NCI-H446 treated with DMSO at 0.1 percent for 48 hours (cell line): ENCODE measurements at places on chromosomes 11 and 22.
A peak's percentile ranks its signal among the peaks of the same experiment; 100 is the strongest.

- peak; percentile 27 for DNase-seq
Observed at GRCh38 chr11:74775762-74776161, 27.1 kb downstream of the RNF169 start.

DNA sequence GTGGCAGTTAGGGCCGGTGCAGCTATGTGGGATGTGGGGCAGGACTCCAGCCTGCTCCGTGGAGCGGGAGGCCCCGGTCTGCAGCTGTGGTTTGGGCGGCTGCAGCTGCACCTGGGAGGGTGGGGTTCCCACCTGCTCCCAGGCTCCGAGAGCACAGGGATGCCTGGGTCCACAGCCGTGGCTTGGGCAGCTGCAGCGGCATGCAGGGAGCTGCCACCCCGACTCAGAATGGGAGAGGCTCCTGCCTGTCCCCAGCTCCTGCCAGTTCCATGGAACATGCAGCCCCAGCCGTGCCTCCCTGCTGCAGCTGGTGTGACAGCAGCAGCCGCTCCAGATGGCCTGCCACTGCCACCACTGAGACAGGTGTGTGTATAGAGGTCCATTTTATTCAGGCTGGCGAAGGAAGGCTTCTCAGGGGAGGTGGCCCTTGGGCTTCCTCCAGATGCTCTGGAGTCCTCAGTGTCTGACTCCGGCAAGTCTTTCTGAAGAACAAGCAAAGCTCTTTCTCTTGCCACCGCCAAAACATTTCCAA is 21.8 kb upstream of the UPK3A start:
- DNase-seq: no peak

- DNase-seq: peak; percentile 11
Observed at GRCh38 chr11:12757416-12757815, 83.2 kb downstream of the TEAD1 start.

DNA sequence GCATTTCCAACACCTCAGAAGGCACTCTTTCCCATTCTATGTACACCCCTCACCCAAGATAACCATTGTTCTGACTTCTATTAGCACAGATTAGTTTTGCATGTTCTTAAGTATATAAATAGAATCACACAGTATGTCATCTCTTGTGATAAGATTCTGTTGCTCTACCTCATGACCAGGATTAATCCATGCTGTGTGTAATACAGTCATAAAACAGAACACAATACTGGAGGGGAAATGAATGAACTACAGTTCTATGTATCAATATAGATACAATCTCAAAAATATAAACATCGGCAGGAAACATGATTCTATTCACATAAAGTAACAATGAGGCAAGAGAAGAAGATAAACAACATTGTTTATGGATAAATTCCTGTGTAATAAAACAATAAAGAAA is 151.5 kb downstream of the ATG16L2 start:
- DNase-seq: no peak

DNA sequence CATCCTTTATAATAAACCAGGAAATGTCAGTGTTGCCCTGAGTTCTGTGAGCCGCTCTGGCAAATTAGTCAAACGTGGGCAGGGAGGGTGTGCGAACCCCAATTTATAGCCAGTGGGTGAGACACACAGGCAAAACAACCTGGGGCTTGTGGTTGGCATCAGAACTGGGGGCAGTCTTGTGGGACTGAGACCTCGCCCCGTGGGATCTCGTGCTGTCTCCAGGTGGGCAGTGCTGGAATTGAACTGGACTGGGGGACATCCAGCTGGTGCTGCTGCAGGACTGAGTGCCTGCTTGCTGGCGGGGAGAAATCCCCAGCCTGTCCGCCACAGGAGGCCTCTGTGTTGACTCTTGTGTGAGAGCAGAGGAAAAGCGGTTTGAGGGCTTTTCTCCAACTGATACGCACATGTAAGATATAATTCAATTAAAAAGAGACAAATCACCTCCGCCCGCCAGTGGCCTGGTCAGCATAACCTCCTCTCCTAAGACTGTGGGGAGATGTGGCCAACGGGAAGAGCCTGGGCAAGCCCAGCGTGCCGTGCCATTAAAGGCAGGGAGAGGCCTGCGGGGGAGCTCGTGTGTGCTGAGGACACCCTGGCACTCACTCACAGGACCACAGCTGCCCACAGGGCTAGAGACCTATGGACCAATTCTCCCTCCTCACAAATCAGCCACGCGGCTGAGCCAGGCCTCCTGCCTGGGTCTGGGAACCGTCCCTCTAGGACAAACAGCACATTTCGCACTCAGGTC is 18.4 kb downstream of the SULT4A1 start:
- no peak for DNase-seq

DNA sequence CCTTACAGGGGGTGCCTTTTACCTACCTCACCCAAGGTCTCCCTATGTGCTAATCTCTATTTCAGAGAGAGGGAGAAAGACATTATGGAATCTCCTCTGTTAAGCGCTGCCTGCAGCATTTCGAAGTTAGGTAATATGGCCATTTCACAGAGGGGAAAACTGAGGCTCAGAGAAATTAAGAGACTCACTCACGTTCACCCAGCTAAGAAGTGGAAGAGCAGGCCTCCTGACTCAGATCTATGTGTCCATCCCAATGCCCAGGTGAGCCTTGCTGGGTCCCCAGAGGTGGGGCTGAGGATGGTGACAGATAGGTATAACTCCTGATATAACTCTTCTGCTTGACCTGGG is 147.0 kb downstream of the FBXO7 start:
- no peak for DNase-seq

- DNase-seq: no peak
Observed at GRCh38 chr11:85965202-85965601, 103.7 kb downstream of the PICALM start.

DNA sequence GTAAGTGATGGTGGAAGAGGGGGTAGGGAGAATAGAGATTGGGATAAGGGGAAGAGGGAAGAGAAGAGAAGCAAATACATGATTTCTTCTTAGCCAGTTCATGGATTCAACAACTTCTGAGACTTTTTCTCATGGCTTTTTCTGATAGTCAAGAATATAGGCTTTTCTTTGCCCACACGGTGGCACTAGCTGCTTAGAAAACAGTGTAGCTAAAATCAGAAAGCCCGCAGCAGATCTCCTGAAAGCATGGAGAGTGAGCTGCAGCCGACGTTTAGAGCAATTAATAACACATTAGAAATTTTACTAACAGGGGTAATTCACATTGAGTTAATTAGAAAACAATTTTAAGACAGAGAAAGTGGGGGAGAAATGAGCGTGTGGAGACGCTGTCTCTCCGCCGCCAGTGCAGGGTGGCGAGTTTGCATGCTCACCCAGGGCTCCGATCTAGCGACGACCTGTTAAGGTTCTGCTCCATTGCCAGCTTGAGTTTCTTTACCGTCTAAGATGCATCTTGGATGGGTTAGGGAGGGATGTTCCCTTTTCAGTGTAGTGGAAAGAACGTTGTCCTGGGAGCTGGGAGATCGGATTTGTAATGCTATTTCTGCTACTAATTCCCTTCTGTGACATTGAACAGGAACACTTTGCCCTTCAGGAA is 3.3 kb upstream of the RAG1 start:
- DNase-seq: peak; percentile 11

DNA sequence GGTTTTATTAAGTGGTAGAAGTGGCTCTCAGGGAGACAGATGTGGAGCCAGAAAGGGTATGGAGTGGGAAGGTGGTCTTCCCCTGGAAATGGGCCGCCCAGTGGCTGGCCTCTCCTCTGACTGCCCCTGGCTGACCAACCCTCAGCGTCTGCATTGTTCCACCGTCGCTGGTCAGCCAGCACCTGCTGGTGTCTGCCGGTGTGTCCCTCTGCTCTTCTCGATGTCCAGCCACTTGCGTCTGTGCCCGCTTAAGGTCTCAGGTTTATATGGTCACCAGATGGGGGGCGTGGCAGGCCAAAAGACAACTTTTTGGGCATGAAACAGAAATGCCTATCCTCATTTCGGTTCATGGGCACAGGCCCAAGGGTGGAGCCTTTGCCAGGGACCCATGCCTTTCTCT is 1221.5 kb downstream of the JRKL start:
- no peak for DNase-seq

GRCh38 chr22:26888887-26889286 is 231.5 kb downstream of the MIAT start:
- DNase-seq: no peak

- no peak for DNase-seq
Observed at GRCh38 chr22:50473855-50474671, 772 bp downstream of the SBF1 start.

- no peak for DNase-seq
Observed at GRCh38 chr11:111456859-111457730, 55.1 kb downstream of the BTG4 start.

- DNase-seq: no peak
Observed at GRCh38 chr11:134950692-134951304, 538.8 kb upstream of the B3GAT1 start.

- no peak for DNase-seq
Observed at GRCh38 chr11:119689302-119689701, 39.7 kb downstream of the NECTIN1 start.

DNA sequence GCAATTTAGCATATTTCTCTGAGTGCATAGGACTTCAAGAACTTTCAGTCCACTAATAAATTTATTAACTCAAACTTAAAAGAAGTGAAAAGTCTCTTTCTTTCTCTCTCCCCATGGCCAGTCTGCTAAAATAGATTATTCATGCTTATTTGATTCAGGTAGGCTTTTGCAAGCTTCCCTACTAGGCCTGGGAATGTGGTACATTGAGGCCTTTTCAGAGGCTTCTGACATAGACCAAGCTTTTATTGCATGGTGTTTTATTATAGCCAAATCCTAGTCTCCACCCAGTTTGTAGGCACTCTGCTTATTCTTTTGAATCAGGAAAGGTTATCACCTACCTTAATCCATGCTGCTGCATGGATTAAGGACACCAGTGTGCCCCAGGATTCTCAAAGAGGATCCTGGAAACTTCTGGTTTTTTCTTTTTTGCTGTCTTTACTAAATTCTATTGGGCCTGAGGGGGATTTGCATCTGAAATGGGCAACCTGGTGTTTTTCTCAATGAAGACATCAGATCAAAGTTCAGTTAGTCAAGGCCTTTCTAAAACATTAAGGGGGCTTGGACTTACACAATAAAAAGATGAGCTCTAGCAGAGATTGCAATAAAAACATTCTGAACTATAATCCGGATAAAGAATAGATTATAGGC is 92.2 kb downstream of the ELP4 start:
- no peak for DNase-seq

GRCh38 chr22:46511151-46512038 is 26.0 kb downstream of the CELSR1 start:
- DNase-seq: no peak

DNA sequence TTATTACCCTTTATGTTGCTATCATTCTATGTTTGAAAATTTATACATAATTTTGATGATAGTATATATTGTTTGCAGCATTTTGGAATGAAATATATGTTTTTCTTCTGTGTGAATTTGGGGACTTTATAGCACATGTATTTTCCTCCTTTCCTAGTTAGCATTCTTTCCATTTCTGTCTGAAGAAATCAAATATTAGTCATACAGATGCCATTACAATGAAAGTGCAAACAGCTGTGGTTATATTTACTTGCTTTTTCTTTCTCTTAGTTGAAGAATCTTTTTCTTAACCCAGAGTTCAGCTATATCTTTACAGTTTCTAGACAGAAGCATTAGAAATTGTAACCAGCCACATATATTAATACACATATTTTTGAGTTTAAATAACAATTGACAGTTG is 753.1 kb upstream of the ARHGAP42 start:
- no peak for DNase-seq

- DNase-seq: no peak
Observed at GRCh38 chr11:120025606-120026335, 112.1 kb downstream of the TRIM29 start.

- DNase-seq: no peak
Observed at GRCh38 chr11:95501761-95502266, 270.8 kb upstream of the SESN3 start.

GRCh38 chr22:29259253-29259899 is 8.4 kb downstream of the RHBDD3 start:
- no peak for DNase-seq

GRCh38 chr11:57425565-57426438 is 1.1 kb downstream of the SLC43A3 start:
- DNase-seq: no peak

DNA sequence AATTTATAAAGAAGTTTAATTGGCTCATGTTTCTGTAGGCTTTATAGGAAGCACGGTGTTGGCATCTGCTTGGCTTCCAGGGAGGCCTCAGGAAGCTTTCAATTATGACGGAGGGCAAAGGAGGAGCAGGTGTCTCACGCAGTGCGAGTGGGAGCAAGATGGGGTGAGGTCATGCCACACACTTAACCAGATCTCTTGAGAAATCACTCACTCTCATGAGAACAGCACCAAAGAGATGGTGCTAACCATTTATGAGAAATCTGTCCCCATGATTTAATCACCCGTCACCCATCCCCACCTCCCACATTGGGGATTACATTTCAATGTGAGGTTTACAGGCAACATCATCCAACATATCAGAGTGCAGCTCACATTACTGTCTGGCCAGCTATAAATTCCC is 103.5 kb downstream of the ARHGAP8 start:
- no peak for DNase-seq

DNA sequence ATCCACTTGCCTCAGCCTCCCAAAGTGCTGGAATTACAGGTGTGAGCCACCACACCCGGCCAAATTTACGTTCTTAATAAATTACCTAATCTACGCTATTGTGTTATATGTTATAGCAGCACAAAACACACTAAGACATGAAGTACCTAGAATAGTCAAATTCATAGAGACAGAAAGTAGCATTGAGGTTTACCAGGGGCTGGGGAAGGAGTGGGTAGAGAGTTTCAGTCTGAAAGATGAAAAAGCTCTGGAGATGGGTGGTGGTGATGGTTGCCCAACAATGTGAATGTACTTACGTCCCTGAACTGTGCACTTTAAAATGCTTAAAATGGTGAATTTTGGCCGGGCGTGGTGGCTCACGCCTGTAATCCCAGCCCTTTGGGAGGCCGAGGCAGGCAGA is 65.7 kb upstream of the NUP50 start:
- DNase-seq: no peak

- no peak for DNase-seq
Observed at GRCh38 chr11:114179234-114179941, 116.8 kb upstream of the NNMT start.

- no peak for DNase-seq
Observed at GRCh38 chr11:58770627-58771457, 39.1 kb upstream of the GLYAT start.

GRCh38 chr22:50015451-50016307 is 3.1 kb upstream of the IL17REL start:
- no peak for DNase-seq

DNA sequence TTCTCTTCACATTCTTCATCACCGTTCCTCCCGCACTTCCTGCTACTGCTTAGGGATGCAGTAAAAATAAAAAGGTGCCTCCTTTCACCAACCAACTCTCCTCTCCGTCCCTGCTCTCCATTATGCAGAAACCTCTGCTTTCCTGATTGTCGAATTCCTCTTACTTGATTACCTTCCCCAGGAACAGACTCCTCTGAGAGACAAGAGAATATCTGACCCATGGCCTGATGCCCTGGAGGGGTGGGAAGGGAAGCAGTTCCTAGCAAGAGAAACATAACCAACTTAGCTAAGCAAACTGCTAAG is 80.9 kb downstream of the TRIM29 start:
- DNase-seq: no peak

DNA sequence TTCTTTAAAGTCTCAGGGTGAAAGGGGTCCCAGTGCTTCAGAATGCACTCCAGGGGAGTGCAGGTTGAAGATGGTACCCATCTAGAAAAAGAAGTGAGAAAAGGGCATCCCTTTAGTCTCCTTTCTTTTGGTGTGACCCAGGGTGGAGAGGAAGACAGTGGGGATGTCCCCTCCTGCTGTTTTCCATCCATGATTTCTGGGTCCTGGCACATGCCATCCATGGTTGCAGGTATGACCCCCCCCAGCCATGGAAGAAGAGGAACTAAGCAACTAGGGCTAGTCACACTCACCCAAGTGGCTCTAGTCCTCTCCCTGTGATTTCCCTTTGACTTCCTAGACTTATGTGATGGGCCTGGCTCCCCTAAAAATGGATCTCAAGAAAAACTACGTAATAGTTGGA is 15.9 kb upstream of the EI24 start:
- no peak for DNase-seq
